K562 (cell line): ENCODE measurements at places on chromosomes 4 and X.

DNA sequence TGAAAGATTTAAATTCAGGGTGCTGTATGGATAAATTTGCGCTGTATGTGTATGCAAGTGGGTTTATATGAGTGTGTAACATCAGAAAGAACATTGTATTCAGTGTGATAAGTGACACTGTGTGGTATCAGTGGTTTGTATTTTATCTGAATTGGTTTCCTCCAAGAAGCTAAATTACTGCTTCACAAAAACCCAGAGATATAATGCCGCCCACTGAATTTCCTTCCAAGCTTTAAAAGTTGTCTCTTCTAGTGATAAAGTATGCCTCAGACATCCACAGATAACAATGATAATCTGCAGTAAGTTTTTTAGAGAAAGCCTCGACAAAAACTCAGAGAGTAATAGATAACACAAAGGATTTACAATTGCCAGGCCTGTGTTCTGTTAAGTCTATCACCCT, 710.6 kb upstream of the HS3ST1 start:
- no peak for DNase-seq

DNA sequence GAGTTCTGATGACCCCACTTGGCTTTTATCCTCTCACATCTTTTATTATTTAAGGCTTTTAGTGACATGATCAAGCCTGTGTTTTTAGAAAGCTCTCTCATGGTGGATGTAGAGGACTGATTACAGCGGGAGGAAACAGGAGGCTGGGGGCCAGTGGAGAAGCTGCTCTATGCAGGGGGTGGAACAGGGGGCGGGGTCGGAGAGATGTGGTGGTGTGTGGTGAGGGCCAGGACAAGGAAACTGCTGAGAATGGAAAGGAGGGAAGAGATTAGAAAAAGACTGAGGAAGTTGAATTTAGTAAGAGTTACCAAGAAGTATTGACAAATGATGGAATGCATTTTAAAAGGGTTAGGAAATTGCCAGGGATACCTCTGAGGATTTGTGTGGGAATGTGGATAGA, 292.2 kb downstream of the ZIC3 start:
- no peak for DNase-seq

DNA sequence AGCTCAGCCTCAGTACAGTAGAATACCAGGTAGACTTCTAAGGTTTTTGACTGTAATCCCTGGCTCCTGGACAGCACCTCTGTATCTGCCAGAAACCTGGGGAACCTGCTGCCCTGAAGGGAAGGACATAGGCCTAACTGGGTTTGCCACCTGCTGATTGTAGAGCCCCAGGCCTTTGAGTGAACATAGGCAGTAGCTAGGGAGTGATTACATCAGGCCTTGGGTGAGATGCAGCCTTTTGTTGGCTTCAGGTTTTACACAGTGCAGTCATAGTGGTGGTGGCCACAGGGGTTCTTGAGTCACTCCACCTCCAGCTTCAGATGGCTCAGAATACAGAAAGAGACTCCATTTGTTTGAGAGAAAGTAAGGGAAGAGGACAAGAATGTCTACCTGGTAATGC, 19.3 kb downstream of the IQCM start:
- no peak for DNase-seq

DNA sequence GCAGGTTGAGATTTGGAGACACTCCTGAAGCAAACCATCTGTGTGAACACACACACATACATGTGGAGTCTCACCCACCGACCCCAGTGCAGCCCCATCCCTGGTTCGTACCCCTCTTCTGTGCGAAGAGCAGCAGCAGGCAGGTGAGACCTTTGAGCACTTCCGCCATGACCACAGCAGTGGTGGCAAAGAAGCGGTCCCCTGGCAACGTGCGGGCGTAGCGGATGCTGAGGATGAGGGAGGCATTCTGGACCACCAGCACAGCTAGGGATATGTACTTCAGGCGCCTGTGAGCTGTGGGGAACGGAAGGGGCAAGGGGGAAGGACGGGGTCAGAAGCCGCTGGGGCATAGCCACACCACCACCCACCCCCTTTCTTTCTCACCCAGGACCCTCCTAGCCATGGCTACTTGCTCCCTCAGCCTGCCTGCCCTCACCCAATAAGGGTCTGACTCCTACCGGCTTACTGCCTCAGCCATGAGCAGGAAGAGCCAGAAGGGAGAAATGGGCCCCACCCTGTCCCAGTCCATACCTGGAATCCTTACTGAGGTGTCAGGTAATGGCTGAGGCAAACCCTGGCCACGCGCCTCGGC, 1.6 kb downstream of the SLC35A2 start:
- no peak for DNase-seq

GRCh38 chrX:45479196-45479834, 278.6 kb upstream of the DIPK2B start:
- DNase-seq, result no peak

- no peak for DNase-seq
Observed at GRCh38 chr4:168598191-168598590, 101.3 kb downstream of the PALLD start.

GRCh38 chrX:6129195-6129594, 99.5 kb downstream of the NLGN4X start:
- no peak for DNase-seq
